ENCODE measurements at places on chromosomes 6 and 20.

- DNase-seq = no peak
Observed at GRCh38 chr20:34762031-34762555, 57.9 kb downstream of the TP53INP2 start.

GRCh38 chr6:7727946-7728854 lies 2.3 kb downstream of the BMP6 start:
- no peak for DNase-seq

DNA sequence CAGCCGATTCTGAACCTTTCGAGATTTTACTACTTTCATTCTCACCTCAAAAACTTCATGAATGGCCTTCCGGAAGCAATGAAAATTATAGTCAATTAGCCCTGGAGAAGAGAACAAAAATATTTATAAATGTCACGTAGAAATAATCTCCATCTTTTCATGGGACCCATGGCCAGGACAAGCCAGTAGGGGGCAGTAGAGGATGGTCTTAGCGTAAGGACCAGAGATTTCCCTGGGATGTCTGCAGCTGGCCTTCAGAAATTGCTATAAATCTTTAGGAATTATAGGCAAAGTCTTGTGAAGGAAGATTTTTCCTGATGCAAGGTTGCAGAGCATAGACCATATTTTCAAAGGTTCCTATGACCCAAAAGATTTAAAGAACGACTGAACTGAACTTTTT lies 15.6 kb upstream of the UBE2J1 start:
- peak; percentile 73 for DNase-seq

DNA sequence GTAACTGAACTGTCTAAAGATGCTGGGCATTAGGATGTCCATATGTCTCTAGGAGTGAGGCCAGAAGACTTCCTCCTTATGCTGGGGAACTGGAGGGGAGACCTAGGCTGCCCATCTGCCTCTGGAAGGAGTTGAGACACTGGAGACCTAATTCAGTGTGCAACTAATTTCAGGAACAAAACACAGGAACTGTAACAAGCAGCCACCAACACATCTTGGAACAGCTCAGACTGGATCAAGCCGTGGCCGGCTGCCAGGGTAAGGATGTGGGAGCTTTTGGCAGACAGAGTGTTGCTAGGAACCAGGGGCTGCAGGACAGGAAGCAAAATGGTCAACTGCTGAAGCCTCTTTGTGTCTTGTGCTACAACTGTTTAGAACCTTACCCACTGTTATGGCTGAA lies 16.4 kb upstream of the MAS1 start:
- peak; percentile 30 for DNase-seq

DNA sequence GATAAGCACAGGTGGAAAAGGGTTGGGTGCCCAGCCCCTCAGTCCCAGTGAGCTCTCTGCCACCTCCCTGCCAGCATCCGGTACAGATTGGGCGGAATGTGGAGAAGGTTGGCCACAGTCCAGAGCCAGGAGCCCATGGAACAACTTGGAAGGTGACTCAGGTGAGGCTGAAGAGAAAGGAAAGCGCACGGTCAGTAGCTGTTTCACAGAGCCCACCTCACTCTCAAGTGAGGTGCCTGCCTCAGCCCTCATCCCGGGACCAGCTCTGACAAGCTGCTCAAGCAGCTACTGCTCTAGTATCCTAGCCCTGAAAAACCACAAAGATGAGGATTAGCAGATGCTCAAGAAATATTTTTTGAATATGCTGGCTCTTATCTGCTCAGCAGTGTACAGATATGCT lies 1.1 kb upstream of the MMP24OS start:
- DNase-seq = no peak

DNA sequence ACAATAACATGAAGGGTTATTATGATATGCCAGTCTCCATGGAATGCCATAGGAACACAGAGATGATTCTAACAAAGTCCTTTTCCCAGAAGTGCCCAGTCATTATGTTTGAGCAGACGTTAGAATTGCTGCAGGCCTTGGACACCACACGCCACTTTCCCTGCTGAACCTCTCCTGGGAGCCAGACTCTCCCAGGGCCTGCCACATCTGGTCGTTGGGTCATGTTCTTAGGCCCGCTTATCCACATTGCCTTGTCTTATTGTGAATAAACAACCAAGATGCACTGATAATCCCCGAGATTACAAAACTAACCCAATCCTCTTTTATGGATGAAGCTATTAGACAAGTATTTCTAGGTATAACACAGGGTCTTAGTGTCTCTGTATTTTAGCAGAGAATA lies 276.5 kb upstream of the CITED2 start:
- DNase-seq = no peak

DNA sequence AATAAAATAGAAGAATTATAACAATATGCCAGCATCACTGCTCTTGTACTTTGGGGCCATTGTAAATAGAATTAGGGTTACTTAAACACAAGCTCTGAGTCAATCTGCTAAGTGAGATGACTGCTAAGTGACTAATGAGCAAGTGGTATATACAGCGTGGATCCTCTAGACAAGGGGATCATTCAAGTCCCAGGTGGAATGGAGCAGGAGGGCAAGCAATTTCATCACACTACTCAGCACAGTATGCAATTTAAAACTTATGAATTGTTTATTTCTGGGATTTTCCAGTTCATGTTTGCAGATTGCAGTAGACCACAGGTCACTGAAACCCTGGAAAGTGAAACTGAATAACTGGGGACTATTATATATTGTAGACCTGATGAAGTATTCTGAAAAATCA lies 235.3 kb downstream of the BTBD3 start:
- peak; percentile 44 for DNase-seq

- DNase-seq = no peak
Observed at GRCh38 chr20:22374066-22374465, 210.3 kb downstream of the FOXA2 start.

DNA sequence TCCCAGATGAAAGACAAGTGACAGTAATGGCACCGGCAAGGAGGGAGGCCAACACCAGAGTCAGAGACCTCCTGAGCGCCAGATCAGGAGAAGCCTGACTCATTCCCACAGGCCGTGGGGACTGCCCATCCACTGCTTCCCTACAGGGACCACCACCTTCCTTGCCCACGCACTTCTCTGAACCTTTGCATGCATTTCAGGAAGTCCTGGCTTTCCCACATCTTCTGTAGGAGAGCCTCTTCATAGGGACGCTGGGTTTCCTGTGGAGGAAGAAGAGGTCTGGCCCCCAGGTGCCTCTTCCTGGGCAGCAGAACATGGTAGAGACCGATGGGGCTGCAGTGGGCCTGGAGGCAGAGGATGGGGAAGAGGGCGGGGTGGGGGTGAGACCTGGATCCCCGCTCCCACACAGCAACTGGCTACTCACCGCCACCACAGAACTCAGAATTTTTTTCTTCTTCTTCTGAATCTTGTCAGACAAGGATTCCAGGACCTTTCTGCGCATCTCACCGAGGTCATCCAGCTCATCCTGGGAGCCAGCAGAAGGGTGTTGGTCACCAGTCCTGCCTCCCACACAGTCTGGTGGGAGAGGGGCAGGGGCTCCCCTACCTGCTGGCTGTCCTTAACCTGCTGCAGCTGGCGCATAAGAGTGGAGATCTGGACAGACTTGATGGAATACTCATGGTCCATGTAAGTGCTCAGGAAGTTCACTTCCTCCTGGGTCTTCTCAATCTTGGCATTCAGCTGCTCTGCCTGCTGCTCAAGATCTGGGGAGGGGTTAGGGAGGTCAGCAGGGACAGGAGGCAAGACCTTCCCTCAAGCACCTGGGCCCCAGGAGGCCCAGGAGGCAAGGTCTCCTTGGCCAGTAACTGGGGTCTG lies 13.7 kb downstream of the C20orf96 start:
- DNase-seq = no peak

- peak; percentile 23 for DNase-seq
Observed at GRCh38 chr6:133198725-133199124, 42.4 kb upstream of the EYA4 start.

DNA sequence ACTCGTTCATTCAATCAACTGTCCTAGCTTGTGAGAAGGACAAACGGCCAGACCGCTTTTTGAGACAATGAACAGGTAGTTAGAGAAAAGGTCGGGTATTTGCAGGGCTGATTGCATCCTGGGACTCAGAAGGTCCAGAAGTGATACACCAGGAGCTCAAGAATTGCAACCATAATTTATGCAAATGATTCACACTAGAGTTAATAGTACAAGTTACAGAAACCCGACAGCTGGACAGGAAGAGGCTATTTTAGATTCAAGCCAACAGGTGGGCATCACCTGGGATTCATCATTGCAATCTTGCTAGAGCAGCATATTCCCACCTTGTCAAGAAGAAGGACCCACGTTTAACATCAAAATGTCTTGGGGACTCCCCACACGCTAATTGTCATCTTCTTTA lies 83.5 kb downstream of the TNFAIP3 start:
- DNase-seq = no peak

GRCh38 chr6:150767571-150768018 lies 97.9 kb upstream of the MTHFD1L start:
- peak; percentile 64 for DNase-seq

GRCh38 chr6:155543166-155543847 lies 87.7 kb upstream of the NOX3 start:
- peak; percentile 23 for DNase-seq

DNA sequence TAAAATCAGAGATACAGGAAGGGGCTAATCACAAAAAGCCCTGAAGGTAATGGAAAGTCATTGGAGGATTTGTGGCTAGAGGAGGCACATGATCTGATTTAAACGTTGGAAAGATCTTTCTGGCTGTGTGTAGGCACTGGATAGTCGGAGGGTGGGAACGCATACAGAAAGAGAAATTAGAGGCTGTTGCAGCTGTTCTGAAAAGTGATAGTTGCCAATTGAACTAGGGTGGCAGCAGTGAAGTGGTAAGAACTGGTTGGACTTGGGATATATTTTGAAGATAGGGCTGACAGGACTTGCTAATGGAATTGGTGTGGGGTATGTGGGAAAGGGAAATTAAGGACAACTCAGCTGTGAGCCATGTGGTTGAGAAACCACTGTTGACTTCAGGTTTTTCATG lies 223.6 kb downstream of the OGFRL1 start:
- no peak for DNase-seq

GRCh38 chr20:62310757-62311121 lies 7.9 kb downstream of the ADRM1 start:
- DNase-seq = no peak

DNA sequence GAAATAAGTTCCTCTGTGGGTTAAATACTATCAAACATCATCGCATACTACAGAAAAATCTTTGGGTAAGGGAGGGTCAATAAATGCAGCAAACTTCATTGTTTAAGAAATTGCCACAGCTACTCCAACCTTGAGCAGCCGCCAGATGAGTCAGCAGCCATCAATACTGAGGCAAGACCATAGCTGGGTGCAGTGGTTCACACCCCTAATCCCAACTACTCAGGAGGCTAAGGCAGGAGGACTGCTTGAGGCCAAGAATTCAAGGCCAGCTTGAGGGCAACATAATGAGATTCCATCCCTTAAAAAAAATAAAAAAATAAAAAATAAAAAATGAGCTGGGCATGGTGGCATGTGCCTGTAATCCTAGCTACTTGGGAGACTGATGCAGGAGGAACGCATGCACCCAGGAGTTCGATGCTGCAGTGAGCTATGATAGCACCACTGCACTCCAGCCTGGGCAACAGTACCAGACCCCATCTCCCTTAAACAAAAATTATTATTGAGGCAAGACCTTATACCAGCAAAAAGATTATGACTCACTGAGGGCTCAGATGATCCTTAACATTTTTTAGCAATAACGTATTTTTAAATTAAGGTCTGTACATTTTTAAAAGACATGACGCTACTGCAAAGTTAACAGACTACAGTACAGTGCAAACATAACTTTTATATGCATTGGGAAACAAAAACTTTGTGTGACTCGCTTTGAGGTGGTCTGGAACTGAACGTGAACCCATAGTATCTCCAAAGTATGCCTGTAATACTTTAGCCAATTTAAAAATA lies 8.8 kb downstream of the SRPK1 start:
- DNase-seq = peak; percentile 31

DNA sequence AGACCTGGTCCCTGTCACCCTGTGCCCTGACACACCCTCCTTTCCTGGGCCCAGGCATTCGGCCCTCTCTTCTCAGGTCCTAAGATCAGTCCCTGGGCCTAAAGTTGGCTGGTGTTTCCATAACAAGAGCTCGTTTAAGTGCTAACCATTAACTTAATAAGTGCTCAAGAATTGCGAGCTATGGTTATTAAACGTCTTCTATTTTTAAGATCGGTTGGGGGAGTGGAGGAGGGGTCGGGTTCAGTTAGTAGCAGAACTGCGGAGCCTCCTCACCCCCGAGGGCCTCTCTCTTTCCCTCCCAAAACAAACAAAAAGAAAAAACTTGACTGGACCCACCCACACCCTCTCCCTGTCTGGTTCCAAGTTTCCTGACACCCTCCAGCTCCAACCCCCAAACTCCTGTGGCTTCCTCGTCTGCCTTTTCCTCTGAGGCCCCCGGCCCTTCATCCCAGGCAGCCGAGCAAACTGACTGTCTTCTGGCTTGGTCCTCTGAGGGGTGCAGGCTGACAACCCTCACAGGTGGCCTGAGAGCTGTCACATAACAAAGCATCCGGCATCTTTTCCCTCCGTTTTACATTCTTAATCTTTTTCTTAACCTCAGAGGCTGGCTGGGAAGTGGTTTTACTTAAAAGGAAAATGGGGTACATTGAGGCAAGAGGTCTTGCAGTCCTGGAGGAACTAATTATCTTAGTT lies 2.0 kb downstream of the STK35 start:
- DNase-seq = no peak

Measured in choroid plexus epithelial cell (primary cell).